ENCODE measurements at places on chromosomes 2 and 18.

DNA sequence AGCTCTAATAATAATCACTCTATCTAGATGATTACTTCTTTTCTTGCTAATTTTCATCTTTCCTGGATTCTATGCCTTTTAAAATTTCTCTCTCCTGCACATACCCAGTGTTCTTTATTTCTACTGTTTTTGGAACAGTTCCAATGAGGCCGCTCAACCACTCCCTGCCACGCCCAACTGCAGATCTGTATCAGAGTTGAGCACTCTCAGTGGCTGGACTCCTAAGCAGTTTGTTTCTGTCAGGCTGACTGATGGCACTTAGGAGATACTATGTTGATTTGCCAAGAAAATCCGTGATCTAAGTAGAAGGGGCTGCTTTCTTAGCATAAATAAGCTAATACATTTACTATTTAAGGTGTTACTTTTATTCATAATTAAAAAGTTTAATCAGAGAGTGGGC lies 192.8 kb downstream of the ARHGAP15 start:
- no peak for DNase-seq

GRCh38 chr2:43003702-43004101 lies 211.3 kb upstream of the HAAO start:
- DNase-seq, result no peak

GRCh38 chr18:77071061-77071460 lies 61.5 kb downstream of the MBP start:
- no peak for DNase-seq

DNA sequence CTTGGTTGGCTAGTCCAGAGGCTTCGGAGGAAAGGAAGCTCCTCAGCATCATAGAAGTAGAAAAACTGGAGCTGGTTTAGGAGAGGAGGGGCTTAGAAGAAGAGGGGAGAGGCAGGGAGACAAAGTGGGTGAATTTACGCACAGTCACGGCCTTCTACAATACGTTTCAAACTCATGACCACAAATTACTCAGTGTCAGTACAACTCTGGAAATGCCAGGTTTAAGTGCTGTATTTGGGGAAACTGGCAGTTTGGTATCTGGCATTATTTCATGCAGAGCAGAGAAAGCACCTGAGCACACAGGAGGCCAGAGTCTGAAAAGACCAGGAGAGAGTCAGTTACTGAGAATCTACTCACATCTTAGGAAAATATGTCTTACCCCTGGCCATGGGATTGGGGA lies 55.4 kb downstream of the XRCC5 start:
- no peak for DNase-seq

GRCh38 chr2:215949991-215950404 lies 63.4 kb downstream of the MREG start:
- no peak for DNase-seq

DNA sequence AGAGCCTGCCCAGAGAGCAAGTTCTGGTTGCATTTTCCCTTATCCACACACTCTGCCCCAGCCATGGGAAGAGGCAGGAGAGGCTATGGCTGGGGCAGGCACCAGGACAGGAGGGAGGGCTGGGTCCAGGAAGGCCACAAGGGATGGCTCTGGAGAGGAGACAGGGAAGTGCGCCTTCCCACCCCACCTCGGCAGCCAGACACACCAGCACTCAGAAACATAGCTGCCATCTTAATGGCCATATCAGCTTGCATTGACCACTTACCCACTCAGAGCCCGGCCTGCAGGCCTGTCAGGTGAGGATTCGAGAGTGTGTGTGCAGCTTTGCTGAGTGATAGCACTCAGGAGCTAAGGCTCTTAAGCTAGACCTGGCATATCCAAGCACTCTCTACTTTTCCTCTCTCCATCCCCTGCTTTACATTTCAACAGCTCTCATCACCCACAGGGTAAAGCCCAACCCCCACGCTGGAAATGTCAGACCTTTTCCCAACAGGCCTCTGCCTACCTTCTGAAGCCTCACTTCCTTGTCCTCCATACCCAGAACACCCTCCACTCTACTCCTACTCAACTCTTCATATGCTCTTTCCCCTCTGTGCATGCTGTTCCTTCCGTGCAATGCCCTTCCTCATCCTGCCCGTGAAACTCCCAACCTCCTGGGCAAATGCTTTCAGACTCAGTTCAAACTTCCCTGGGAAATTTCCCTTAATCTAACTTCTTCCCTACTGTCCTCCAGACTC lies 147.9 kb downstream of the TNS1 start:
- DNase-seq, result no peak

DNA sequence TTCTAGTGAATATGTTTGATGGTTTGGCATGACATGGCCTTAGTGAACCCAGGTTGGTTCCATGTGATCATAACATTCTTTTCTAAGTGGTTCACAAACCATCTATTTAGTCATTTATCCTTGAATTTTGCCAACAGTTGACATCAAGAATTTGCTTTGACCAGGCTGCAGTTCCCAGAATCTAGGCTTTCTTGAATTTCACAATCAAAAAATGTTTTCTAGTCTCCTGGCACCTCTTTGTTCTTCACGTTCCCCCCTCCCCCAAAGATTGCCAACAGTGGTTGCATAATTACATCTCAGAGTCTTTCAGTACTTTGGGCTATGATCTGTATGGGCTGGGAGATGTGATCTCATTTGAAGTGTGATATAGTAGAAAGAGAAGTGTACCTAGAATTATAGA lies 124.0 kb downstream of the GATA6 start:
- no peak for DNase-seq

- DNase-seq, result no peak
Observed at GRCh38 chr2:62325398-62325797, 129.5 kb downstream of the B3GNT2 start.

DNA sequence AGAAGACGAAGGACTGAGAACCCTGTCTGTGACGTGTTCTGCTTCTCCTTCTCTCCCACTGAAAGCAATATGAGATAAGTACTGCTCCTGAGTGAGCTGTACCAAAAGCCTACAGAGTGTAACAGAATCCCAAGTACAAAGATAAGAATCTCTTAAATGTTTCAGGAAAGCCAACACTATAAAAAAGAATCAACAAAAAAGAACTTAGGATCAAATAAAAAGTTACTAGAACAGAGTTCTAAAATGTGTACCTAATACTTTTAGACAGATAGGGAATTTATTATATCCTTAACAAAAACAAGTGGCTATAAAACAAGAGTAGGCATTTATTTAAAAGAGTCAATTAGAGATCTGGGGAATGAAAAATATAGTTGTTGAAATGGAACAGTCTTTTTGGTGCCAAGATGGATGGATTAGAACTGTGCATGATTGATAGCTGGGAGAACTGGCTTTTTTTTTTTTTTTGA lies 49.0 kb downstream of the NCOA1 start:
- DNase-seq, result no peak

DNA sequence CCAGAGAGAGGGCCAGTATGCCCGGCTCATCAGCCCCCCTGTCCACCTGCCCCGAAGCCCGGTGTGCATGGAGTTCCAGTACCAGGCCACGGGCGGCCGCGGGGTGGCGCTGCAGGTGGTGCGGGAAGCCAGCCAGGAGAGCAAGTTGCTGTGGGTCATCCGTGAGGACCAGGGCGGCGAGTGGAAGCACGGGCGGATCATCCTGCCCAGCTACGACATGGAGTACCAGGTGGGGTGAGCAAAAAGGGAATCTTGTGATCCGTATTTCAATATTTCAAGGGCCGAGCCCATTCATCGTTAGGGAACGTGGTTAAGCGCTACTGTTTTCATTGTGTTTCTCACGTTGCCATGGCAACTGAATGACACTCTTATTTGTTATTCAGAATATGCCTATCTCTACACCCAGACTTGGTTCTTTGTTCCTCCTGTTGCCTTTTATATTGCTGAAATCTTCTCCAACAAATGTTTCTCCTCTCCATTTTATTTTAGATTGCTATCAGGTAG lies 81.5 kb downstream of the NRP2 start:
- DNase-seq, result no peak

DNA sequence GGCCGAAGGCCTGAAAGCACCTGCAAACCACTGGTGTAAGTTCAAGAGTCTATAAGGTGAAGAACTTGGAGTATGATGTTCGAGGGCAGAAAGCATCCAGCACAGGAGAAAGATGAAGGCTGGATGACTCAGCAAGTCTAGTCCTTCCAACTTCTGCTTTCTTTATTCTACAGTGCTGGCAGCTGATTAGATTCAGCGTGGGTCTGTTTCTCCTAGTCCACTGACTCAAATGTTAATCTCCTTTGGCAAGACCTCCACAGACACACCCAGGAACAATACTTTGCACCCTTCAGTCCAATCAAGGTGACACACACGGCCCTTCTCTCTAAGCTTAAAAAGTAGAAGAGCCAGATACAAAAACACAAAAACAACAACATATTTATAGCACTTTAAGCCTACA lies 43.4 kb downstream of the NMS start:
- DNase-seq, result no peak

DNA sequence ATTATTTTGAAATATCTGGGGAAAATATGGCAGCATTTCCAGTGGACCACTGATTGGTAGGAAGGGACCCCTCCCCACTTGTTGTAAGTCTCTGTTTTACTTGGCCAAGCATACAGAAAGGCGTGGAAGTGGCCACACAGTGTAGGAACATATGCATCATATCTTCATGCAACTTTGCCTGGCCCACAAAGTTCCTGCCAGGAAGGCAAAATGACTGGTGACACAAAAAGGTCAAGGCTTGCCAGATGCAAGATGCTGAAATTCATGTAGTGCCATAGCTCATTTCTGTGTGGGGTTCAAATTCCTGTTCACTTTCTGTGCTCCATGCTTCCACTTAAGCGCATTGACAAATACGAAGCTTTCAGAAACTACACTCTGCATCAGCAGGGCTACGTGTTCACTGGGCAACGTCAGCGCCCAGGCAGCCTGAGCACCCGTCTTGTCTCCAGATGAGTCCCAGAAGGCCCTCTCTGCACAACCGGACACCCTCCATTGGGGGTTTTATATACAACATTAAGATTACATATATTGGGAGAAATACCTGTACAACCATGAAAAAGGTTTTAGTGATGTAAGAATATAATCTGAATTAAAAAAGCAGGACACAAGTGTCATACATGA lies 3.6 kb downstream of the DYNC2LI1 start:
- no peak for DNase-seq
